ENCODE measurements at places on chromosomes 7 and 10.

- DNase-seq = no peak
Measured at GRCh38 chr10:42932116-42932515, 144.8 kb upstream of the RET start.

DNA sequence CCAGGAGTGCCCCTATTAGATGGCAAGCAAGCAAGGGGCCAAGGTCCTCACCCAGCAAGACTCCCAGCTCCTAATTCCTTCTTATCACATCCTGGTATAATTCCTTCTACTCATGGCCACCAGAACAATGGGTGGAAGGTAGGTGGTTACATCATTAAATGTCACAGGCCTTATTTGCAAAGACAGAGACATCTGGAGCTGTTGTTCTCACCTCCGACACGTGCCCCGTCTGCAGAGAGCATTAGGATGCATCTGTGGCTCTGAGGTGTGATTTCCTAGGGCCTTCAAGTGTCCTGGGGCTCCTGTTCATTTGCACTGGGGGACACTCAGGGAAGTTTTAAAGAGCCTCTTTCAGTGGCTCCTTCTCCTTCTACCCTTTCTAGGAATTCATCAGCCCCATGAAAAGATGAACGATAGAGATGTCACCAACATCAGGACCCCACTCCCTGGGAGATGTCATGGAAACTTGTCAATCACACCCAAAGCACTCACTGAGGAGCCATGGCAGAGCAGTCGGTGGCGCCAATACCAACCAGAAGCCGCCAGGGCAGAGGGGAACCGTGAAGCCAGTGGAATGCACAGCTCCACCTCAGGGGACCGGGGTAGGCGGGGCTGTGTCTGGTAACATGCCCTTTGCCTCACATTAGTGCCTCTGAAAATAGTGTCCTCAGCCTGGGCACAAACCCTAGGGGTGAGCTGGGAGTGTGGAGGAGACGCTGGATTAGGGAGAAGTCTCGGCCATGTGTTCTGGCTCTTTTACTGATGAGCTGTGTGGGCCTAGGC, 2.9 kb upstream of the ATP6V0E2 start:
- no peak for DNase-seq

DNA sequence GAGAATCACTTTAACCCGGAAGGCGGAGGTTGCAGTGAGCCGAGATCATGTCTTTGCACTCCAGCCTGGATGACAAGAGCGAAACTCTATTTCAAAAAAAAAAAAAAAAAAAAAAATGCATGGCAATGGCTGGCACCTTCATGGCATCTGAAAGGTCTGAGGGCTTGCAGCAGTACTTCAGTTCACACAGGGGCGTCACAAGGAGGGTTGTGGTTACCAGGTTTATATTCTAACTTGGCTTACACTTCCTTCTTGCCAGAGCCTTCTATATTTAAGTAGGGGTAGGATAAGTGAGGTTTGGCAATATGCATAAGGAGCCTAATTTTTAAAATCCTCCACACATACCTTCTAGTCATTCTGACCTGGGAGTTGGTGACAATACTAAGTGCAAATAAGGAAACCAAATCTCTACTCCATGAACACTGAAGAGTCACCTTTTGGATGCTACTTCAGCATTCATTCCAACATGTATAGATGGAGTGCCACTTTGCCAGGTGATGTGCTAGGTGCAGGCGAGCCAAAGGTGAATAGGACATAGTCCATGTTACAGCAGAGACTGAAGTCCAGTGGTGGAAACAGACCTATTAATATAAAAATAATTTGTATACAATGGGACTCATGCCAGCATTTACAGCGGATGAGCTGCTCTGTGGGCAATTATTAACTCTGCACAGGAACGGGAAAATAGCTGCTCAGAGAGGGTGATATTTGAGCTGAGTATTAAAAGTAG, 57.8 kb upstream of the PDCD4 start:
- DNase-seq = no peak

GRCh38 chr7:79046061-79046460, 407.4 kb downstream of the MAGI2 start:
- no peak for DNase-seq

DNA sequence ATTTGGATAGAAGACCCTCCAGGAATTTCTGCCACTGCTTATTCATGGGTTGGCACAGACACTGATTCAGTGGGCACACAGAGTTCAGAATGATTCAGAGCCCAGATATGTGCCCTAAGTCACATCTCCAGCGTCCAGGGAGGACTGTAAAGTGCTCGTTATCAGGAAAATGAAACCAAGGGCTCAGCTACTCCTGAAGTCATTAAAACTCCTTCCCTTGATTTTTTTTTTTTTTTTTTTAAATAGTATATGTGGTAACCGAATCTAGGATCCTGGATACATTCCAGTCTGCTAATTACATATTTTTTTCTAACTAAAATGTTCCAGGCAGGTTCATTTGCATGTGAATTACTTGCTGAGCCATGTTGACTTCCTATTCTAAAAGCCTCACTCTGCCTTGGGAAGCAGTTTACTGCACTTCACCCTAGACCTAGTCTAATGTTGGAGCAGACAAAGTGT, 34.7 kb downstream of the MET start:
- no peak for DNase-seq

DNA sequence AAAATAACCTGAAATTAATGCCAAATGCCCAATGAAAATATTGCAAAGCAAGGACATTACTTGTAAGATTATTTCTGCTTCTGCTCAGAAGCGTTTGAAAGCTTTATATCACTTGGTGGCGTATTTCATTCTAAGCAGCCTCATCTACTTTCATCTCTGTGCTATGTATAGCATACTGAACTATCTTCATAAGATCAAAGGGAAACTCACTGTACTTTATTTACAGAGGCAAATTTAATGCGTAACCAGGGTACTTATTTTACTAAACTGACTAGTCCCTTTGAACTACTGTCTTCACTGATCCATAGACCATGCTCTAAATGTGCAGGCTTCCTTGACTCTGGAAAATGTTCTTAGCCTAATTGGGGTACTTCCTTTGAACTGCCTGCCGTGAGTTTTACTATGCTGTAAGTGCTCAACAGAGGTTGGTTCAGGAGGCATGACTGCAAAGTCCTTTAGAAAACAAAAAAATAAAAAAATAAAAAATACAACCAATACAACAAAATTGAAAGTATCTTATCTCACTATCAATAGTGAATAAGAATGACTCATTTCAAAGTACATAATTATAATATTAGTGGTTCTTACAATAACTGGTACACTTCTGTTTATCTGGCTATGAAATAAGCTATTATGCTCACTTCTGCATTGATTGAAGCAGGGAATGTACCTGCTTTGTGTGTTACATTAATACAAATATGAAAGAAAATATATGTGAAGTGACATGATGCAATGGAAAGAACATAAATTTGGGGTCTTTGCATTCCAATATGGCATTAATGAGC, 41.0 kb upstream of the TSPAN12 start:
- no peak for DNase-seq

DNA sequence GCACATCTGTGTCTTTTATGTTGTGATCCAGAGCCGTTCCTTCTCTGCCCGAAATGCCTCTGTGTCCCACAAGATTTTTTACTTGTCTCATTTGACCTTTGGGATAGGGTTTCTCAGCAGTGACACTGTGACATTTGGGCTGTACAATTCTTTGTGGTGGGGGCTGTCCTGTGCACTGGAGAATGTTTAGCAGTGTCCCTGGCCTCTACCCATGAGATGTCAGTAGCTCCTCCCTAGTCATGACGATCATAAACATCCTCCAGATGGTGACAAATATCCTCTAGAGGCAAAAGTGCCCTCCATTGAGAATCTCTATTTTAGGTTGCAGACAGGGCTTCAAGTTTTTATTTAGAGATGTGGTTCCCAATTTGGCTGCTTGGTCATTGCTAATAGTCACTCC, 91.3 kb downstream of the PPP1R17 start:
- DNase-seq = no peak

GRCh38 chr7:48426966-48427555, 255.8 kb downstream of the ABCA13 start:
- DNase-seq = no peak

- no peak for DNase-seq
Measured at GRCh38 chr10:31963589-31963980, 35.0 kb upstream of the ARHGAP12 start.

- DNase-seq = no peak
Measured at GRCh38 chr10:60606343-60607080, 171.8 kb upstream of the CDK1 start.

DNA sequence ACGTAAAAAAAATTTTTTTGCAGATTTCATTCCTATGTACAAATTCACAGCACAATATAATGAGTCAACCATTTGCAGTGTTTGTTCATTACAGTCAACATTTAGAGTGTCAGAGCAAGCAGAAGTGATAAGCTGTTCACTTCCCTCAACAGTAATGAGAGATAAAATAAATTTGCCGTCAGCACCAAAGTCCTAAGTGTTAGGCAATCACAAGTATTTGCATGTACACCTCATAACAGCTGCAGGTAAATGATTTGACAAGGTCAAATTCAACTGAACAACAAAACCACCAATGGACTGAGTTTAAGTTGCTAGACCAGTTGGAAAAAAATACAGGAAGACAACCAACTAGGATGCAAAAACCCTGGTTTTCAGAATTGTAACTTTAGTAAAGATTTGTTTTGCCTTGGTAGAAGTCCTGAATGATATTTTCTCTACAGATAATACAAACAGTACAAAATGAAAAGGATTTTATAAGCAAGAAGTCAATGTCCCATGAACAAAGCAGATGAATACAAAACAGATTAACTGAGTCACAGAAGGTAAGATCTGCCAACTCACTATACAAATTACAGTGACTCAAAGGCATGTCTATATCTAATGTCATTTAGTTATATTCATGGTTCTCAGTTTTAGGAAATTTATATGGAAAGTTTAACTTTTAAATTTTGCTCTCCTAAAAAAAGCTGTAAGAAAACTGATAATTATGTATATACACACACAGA, 10.4 kb downstream of the RAPGEF5 start:
- DNase-seq = no peak

- DNase-seq = no peak
Measured at GRCh38 chr7:6529643-6530042, 21.6 kb downstream of the GRID2IP start.

DNA sequence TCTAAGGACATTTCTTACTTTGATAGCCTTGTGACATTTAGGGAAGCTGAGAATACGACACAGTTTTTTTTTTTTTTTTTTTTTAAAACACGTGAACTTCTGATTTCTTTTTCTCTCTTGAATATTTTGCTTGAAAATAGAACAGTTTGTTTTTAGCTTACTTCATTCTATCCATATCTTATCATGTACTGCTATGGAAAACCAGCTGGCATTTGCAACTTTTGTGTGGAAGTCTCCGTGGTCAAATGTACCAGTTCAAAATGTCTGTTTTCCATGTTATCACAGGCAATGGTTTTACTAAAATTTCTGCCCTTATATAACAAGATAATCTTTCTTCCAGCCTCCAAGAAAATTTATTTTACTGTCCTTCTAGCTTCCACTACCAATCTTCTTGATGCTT, 821.6 kb downstream of the DNAJB9 start:
- DNase-seq = no peak

DNA sequence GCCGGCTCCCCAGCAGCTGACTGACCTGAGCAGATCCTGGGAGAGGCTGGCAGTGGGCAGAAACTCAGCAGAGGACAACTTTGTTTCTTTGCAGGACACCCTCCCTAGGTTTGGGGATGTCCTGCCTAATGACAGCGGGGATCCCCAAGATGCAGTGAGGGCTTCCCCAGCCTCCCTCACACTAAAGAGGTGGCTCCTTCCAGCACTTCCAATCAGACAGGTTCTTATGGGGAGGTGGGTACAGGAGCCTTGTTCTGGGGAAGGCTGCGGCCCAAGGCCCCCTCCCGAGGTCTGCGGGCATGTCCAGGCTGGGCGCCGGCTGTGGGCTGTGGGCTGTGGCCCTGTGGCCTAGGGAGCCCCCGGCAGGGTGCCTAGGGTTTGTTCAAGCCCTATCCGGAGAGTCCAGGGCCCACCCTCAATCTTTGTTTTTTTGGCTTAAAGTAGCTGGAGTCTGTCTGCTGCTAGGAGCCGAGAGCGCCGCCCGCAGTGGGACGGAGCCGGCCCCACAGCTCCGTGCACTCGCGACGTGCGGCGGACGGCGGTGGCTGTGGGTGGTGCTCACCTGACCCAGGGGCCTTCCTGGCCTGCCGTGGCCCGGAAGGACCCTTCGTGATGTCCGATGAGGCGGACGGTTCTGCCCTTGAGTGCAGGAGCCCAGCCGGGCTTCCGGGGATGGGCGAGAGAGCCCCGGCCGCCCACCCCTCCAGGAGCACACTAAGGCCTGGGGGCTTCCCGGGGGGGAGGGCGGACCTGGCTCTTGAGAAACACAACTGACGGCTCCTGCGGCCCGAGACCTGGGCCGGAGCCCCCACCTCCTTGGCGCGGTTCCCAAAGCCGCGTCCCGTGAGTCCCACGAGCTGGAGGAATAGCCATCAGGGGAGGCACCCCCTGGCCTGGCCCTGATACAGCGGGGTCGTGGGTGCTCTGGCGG, 57.2 kb downstream of the PDGFA start:
- no peak for DNase-seq

DNA sequence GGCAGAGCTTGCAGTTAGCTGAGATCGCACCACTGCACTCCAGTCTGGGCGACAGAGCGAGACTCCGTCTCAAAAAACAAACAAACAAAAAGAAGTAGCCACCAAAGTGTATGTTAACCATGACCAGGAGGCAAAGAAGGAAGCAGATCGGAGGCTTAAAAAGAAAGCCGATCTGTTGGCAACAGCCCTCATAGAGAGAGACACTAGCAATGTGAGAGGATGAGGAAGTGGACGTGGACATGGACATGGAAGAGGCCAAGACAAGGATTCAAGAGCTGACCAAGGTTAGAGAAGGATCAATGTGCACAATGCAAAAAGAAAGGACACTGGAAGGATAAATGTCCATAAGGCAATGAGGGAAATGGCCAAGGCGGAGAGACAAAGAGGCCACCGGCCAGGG, 14.9 kb upstream of the ADCK2 start:
- DNase-seq = no peak

GRCh38 chr10:113473851-113474250, 79.0 kb upstream of the HABP2 start:
- DNase-seq = no peak

- no peak for DNase-seq
Measured at GRCh38 chr7:157151626-157152339, 13.1 kb downstream of the UBE3C start.

GRCh38 chr7:125136755-125137532, 207.3 kb upstream of the POT1 start:
- DNase-seq = no peak

- DNase-seq = no peak
Measured at GRCh38 chr7:10802526-10802925, 171.1 kb upstream of the PHF14 start.

- DNase-seq = no peak
Measured at GRCh38 chr7:50418526-50419290, 31.4 kb downstream of the FIGNL1 start.

- DNase-seq = no peak
Measured at GRCh38 chr7:104791080-104791479, 222.9 kb upstream of the KMT2E start.

DNA sequence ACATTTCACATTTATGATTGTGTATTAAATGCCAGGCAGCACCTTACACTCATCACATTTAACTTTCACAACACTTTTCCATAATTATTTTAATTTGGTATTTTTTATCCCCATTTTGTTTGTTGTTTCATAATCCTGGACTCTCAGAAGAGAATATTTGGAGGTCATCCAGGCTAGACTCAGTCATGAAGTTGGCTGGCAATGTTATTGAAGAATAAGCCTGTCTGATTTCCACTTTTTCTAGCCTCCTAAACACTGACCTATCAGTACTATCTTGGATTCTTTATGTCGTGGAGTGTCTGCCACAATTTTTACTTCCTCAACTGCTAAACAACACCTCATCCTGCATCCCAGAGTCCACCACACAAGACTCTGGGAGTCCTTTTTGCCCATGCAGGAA, 372.3 kb upstream of the NRP1 start:
- no peak for DNase-seq

- no peak for DNase-seq
Measured at GRCh38 chr10:104276192-104276591, 7.2 kb downstream of the GSTO2 start.

Measured in stimulated activated CD4-positive, alpha-beta T cell treated with anti-CD3 and anti-CD28 coated beads, Interleukin-12 subunit alpha, Interleukin-12 subunit beta, amount 100 ng/mL, for 48 hours (primary cell).